IMR-90 (cell line): ENCODE measurements at places on chromosomes 3 and 15. TPM values are rescaled to one million over a fixed set of nuclear protein-coding genes. Genes with fewer than 3 reads are reported as not detected.

DNA sequence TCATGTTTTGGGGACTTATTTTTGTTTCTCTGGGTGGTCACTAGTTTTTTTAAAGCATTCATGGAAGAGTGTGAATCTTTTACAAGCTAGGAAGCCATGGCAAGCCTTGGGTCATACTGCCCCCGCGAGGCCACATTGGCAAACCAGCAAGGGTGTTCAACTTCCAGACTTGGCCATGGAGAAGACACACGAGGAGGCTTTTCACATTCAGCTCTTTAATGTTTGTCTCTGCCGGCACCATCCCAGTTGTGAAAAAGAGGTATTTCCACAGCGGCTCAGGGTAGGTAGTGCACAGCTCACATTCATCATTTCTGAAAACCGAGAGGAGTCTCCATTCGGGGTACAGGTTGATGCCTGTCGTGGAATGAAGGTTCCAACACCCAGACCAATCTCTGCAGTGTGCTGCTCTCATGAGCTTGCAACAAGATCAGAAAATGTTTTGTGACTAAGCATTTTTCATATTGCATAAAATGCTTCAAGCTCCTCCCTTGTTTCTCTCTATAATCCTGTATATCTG lies 7.7 kb downstream of the CCR5 start:
- peak; percentile 40 for DNase-seq

- DNase-seq, result no peak
These were observed 10.6 kb downstream of the RBP1 start for GRCh38 chr3:139528924-139529323.

The KLHDC8B gene
- 16.1 and 16.5 TPM in 2 replicates for total RNA-seq

The RLBP1 gene
- total RNA-seq, result not detected in 2 replicates

The C3orf20 gene
- not detected in 2 replicates for total RNA-seq

The MYEF2 gene
- 4.5 and 7.5 TPM in 2 replicates for total RNA-seq
